ENCODE measurements at places on chromosomes 4 and X.

DNA sequence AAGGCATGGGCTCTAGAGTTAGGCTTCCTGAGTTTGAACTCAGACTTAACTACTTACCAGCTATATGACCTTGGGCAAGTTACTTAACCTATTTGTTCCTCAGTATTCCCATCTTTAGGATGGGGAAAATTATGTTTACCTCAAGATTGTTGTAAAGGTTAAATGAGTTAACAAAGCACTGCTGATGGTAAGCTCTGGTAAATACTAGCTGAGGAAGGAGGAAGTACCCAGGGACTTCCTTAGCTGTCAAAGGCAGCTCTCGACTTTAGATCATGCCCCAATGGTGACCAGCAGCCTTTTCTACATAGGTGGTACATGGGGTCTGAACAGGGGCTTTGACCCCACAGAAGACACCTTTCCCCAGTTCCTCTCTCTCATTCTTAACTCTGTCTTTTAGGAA lies 20.1 kb downstream of the ATP7A start:
- no peak for DNase-seq

- DNase-seq = no peak
Measured at GRCh38 chr4:6027392-6027791, 9.2 kb upstream of the C4orf50 start.

DNA sequence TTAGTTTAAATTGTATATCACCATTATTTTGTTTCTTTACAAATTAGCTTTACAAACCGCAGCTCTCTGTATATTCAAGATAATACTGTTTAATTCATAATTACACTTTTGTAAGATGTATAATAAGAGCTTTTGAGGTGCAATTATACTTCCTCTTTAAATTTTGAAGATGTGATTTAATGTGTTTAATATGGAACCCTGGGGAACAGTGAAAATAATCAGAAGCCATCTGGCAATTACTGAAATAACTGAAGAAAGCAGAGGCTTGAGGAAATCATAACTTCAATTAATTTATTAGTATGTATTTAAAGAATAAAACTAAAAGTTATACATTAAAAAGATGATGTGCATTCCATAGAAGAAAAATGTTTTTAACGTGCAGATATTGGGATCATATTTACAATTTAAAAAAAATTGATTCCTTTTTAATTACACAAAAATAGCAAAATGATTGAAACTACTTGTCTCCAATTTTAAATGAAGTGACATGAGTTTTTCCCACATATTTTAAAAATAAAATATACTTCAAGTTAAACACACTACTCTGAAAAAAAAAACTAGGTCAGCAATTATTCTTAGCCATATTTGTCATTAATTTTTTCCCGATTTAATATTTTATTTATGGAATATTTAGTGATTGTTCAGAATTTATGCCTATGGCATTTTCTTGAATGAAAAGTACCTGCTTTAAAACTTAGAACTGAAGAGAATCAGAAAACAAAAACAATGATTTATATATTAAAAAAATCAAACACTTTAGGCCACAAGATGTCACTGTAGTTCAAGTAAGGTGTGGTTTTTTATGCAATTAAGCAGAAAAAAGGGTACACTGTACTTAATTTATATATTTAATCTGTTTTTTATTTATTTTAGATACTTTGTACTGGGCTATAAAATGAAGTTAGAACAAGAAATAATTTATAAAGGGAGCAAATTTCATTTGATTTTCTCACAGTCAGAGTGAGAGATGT lies 942.7 kb upstream of the NDST4 start:
- no peak for DNase-seq

GRCh38 chrX:111731351-111731750 lies 50.4 kb downstream of the ALG13 start:
- no peak for DNase-seq

DNA sequence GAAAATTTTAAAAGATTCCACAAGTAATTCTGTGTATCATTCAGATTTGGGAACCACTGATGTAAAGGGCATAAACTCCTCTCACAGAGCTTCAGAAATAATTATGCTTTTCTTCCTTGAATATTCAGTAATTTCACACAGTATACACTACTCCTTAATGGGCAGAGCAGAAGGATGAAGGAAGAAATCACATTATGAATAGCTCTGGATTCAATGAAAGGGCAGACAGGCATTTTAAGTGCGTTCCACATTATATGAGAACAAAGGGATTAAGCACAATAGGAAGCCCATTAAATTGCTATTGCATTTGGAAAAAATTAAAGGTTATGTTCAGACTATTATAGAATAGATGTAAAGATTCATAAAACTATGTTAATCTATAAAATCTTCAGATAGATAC lies 142.6 kb downstream of the PDHA2 start:
- DNase-seq = no peak

DNA sequence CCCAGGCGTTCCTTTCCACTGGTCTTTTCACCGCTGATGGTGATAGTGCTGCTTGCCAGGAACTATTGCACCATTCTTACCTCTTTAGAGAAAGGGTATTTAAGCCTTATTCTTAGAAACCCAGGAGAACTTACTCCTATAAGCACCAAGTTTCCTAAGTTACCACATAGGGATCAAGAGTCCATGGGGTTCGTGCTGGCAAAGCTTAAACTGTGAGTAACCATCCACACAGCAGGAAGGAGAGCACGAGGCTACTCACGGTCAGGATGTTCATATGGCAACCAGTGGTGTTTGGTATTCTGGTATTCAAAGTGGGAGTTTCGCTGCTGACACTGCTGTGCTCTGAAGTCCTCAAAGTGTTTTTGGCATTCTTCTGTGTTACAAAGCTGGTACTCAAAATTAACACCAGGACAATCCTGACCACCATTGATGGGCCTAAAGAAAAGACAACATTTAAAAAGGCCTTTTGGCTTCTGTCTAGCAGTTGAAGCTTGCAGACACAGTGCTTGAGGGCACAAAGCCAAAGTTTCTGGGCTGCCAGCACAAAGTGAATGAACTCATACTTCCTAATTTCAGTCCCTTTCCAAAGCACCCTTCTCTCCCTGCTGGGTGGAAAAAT lies 256.9 kb downstream of the ADAMTS3 start:
- no peak for DNase-seq

GRCh38 chr4:144288011-144288903 lies 147.7 kb upstream of the GYPA start:
- no peak for DNase-seq

GRCh38 chr4:152014280-152014679 lies 253.5 kb upstream of the GATB start:
- no peak for DNase-seq

GRCh38 chrX:107454302-107454701 lies 4.8 kb downstream of the FRMPD3 start:
- no peak for DNase-seq

GRCh38 chrX:1591863-1592469 lies 562 bp downstream of the AKAP17A start:
- DNase-seq = no peak

DNA sequence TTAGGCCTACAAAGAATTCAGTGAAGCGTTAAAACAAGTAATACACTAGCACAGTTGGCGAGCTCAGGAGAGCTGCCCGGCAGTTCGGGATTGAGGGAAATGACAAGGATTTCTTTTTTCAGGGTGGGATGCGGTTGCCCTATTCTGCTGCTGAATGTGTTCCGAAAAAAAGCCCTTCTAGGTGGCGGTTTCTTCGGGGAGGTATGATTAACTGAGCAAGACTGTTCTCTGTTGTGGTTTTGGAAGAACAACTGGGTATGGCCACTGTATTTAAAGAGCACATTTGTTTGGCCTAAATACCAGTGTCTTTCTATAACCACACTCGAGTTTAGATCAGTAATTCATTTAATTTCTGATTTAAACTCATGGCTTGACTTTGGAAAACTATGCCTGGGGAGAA lies 459.7 kb upstream of the FAT1 start:
- DNase-seq = no peak

GRCh38 chr4:3345384-3345783 lies 52.6 kb downstream of the RGS12 start:
- no peak for DNase-seq

DNA sequence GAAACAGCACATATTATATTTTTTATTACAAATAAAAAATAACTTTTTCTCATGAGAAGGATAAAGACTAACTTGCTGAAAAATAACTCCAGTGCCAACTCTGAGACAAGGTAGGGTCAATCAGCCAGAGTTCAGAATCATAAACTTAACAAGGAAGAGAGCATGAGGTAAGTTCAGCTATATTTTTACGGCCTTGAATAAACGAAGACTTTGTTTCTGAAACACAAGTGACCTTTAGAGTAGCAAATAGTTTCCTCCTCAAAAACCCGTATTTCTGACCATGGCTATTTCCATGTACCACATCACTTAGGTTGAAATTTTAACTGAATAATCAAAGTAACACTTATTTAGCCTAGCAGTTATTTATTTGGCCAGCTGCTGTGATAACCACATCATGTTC lies 45.5 kb downstream of the PRDM5 start:
- no peak for DNase-seq

DNA sequence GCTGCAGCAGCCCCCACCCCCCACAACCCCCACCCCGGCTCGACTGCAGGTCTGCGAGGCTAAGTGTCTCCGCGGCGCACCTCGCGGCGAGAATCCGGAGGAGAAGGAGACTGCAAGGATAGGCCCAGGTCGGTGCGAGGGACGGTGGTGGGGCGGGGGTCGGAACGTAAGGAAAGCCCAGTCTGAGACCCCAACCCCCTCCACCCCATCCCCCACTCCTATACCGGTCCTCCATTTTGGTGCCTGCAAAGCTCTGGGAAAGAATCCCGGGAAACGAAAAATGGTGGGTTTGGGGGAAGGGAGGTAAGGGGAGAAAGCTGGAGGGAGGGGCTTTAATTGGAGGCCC lies 614 bp downstream of the BEX3 start:
- peak; percentile 43 for DNase-seq

DNA sequence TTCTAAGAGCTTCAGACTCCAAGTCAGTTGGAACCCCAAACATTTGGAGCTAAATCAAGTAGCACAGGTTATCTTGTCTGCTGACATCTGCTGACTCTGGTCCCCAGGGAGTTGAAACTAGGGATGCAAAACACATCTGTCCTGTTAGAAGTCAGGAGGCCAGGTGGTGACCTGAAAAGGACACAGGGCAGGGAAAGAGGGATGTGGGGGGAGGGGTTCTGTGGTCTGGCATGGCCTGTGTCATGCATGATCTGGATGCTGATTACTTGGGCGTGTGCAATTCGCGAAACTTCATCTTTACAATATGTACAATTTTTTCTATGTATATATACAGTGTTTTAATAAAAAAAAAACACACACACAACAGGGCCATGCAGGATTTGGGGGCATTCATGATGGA lies 55.3 kb downstream of the FHDC1 start:
- DNase-seq = no peak

DNA sequence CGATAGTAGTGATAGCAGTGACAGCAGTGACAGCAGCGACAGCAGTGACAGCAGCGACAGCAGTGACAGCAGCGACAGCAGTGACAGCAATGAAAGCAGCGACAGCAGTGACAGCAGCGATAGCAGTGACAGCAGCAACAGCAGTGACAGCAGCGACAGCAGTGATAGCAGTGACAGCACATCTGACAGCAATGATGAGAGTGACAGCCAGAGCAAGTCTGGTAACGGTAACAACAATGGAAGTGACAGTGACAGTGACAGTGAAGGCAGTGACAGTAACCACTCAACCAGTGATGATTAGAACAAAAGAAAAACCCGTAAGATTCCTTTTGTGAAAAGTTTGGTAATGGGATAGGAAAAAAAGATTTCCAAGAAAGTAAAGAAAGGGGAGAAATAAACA lies 7.9 kb downstream of the DSPP start:
- no peak for DNase-seq

DNA sequence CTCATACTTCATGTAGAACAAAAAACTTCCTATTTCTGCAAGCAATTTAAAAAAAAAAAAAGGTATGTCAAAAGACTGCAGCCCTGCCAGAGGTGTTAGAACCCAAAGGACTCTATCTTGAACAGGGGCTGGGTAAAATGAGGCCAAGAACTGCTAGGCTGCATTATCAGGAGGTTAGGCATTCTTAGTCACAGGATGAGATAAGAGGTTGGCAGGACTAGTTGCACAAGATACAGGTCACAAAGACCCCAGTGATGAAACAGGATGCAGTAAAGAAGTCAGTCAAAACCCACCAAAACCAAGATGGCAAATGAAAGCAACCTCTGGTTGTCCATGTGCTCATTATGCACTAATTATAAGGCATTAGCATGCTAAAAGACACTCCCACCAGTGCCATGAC lies 104.1 kb downstream of the ANOS1 start:
- DNase-seq = no peak

GRCh38 chr4:77795326-77795725 lies 23.8 kb downstream of the CNOT6L start:
- no peak for DNase-seq

DNA sequence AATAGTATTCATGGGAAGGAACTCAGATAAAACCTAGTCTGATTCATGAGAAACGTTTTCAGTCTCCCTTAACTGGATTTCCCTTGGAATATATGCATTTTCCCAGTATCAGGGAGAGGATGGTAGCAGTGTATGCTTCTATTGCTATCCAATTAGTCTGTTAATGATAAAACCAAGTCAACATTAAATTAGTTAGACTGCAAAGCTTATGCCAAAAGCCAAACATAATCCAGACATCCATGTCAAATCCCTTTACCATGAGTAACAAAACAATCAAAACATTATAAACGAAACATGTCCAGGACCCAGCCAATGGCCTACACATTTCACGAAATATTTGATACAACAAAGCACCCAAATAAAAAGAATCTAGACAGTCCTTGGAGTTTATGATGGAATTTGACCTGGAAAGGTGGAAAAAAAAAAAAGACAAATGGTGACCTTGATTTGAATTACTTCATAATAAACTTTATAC lies 34.5 kb upstream of the VEGFD start:
- DNase-seq = no peak

- peak; percentile 40 for DNase-seq
Measured at GRCh38 chrX:108091878-108092291, 307 bp downstream of the ATG4A start.

DNA sequence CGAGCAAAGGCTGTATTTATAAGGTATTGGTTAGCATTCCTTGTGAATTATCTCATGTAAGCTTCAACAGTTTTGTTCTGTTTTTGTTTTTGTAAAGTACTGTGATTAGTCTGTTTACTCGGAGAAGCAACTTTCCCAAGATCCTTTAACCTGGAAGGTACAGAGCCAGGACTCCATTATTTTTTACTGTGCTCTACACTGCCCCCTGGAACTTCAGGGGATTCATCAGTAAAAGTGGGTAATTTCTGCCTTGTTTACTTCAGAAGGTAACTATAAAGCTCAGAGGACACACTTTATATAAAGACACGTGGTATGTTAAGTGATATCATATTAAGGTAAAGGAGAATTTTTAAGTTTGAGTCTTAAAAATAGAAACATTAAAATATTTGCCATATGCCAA lies 124.9 kb downstream of the IQCM start:
- no peak for DNase-seq

DNA sequence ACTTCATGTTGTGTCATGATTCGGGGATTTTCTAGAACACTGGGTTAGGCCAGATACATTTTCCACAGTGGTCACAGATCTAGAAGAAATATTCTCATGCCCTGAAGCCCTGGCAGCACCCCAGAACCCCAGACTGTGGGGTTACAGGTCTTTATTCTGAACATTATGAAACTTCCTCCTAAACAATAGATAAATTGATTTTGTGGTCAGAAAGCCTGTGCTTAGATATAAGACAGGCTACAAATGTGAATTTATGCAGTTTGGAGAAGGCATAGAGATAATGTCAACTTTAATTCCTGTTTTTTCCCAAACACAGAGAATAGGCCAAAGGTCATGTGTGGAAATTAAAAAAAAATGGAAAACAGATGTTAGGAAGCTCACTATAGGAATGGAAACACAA lies 492.9 kb downstream of the SPRY1 start:
- no peak for DNase-seq

- peak; percentile 32 for DNase-seq
Measured at GRCh38 chr4:84582988-84583875, at the start of gene CDS1. Gene CDS1, plus strand, starts transcription at chr4:84583127. Its CDS starts 275 bp downstream, at chr4:84583402.

- no peak for DNase-seq
Measured at GRCh38 chr4:13349096-13349495, 135.0 kb downstream of the RAB28 start.
